ENCODE measurements at places on chromosomes 12 and 14. TPM values are rescaled to one million over a fixed set of nuclear protein-coding genes. Genes with fewer than 3 reads are reported as not detected.

- DNase-seq: no peak
- no peak overlapping the region for H3K4me3 ChIP-seq
- H3K27me3 ChIP-seq: no peaks in the 10 kb centered on the region
- peaks cover 40% of the 10 kb centered on the region for H3K36me3 ChIP-seq
- no peaks in the 10 kb centered on the region for H3K4me1 ChIP-seq
Observed at GRCh38 chr14:95106971-95107370, 50.4 kb downstream of the DICER1 start.

GRCh38 chr12:79200176-79200575 is 335.6 kb downstream of the SYT1 start:
- H3K27me3 ChIP-seq: no peaks in the 10 kb centered on the region
- H3K4me1 ChIP-seq: no peaks in the 10 kb centered on the region
- no peak overlapping the region for H3K4me3 ChIP-seq
- H3K27ac ChIP-seq: no peak overlapping the region

DNA sequence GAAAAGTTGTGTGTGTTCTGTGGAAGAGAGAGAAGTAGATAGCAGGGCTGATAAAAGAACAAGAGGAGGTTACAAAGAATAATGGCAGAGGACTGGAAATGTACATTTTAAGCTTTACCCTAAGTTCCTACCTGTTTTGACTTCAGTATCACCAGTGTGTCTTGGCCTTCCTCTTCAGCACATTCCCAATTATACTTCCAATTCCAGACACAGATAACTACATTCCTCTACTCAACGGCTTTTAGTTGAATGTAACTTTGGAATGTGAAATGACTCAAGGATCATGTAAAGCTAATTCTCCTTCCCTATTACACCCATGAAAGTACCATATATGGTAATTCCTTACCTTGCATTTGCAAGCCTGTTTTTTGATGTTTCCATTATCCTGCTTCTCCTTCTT is 5.0 kb downstream of the MGST1 start:
- no peak for DNase-seq
- H3K4me3 ChIP-seq: no peak overlapping the region
- no peaks in the 10 kb centered on the region for H3K4me1 ChIP-seq
- no peaks in the 10 kb centered on the region for H3K36me3 ChIP-seq
- H3K27ac ChIP-seq: no peak overlapping the region
- no peaks in the 10 kb centered on the region for H3K27me3 ChIP-seq

GRCh38 chr12:76313299-76313698 is 34.9 kb downstream of the BBS10 start:
- H3K36me3 ChIP-seq: no peaks in the 10 kb centered on the region
- H3K27me3 ChIP-seq: no peaks in the 10 kb centered on the region
- no peak for DNase-seq
- no peak overlapping the region for H3K4me3 ChIP-seq

DNA sequence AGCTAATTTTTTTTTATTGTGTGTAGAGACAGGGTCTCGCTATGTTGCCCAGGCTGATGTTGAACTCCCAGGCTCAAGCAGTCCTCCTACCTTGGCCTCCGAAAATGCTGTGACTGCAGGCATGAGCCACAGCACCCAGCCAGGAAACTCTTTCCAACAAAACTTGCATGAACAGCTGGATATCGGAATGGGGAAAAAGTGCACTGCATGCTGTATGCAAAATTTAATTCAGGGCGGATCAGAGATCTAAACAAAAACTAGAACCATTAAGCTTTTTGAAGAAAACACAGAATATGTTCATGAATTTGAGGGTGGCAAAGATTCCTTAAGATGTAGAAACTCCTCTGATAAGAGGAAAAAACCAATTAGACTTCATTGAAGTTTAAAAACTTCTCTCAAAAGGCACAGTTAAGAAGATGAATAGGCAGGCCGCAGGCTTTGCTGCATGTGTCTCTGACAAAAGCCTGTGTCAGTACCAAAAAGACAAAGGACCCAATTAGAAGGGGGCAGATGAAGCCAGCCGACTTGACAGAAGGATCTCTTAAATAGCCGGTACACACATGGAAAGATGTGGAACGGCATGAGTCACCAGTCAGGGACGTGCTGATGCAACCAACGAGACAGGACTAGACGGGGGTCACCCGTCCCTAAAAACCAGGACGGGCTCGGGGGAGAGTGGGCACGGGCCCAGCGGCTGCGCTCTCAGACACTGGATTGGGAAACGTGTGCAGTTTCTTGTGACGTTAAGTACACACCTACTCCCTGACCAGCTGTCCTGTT is 34.8 kb upstream of the MMP17 start:
- no peak for DNase-seq
- peaks cover 12% of the 10 kb centered on the region for H3K36me3 ChIP-seq
- H3K27ac ChIP-seq: no peak overlapping the region
- H3K4me1 ChIP-seq: no peaks in the 10 kb centered on the region
- no peaks in the 10 kb centered on the region for H3K27me3 ChIP-seq
- no peak overlapping the region for H3K4me3 ChIP-seq

The MORN3 gene
- 1.9 TPM for total RNA-seq

DNA sequence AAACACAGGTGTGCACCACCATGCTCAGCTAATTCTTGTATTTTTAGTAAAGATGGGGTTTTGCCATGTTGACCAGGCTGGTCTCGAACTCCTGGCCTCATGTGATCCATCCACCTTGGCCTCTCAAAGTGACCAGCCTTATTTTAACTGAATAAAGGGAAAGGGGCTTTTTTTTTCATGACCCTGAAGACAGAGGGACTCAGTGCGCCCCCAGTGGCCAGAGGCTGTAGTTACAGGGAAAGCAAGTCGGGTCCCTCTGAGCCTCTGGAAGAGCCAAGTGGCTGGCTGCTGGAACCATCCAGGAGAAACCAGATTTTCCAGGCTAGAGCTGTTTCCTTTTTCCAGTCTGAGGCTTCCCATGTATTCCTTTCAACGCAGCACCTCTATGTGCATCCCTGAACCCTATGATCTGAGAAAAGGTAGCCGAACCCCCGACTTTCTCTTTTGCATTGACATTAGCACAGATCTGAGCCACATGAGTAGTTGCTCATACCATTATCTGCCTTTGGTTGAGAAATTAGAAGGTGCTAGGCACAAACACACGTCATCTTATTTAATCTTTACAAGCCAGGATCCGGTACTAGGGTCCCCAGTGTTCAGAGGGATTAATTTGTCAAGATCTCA is 342.7 kb downstream of the CACNA1C start:
- no peaks in the 10 kb centered on the region for H3K36me3 ChIP-seq
- no peaks in the 10 kb centered on the region for H3K27me3 ChIP-seq
- peaks cover 4% of the 10 kb centered on the region for H3K4me1 ChIP-seq
- no peak overlapping the region for H3K27ac ChIP-seq

DNA sequence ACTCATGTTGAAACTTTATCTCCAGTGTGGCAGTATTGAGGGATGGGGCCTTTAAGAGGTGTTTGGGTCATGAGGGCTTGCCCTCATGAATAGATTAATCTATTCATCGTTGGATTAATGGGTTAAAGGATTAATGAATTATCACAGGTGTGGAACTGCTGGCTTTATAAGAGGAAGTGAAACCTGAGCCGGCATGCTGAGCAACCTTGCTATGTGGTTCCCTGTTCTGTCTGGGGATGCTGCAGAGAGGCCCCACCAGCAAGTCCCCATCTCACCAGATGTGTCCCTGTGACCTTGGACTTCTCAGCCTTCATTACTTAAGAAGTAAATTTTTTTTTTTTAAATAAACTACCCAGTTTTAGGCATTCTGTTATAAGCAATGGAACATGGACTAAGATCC is 109.6 kb downstream of the DYRK2 start:
- no peaks in the 10 kb centered on the region for H3K27me3 ChIP-seq
- DNase-seq: no peak
- no peak overlapping the region for H3K27ac ChIP-seq
- H3K4me3 ChIP-seq: no peak overlapping the region
- H3K36me3 ChIP-seq: no peaks in the 10 kb centered on the region
